ENCODE measurements at places on chromosomes 3 and 15. TPM values are rescaled to one million over a fixed set of nuclear protein-coding genes. Genes with fewer than 3 reads are reported as not detected.
A peak's percentile ranks its signal among the peaks of the same experiment; 100 is the strongest.

Gene IL16
- 8.3 TPM for total RNA-seq

Gene FURIN
- total RNA-seq: 96.8 TPM

Gene NBEAL2
- 344 TPM for total RNA-seq

Gene CP
- total RNA-seq: 4.2 TPM

DNA sequence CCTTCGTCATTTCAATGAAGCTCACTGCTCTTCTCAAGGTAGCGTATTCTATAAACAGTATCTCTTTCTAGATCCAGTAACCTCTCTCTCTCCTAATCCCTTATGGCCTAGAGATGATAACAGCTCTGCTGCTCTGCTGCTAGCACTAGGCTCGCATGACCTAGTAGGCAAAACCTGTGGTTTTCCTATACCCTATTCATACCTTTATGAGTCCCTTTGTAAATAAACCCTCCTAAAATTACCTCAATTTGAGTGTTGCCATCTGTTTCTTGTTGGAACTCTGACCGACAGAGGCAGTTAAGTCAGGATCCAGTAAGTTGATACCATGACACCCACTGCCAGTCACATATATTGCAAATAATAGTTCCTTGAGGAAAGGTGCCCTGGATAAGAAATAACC lies 7.3 kb downstream of the CCDC14 start:
- no peak for DNase-seq

DNA sequence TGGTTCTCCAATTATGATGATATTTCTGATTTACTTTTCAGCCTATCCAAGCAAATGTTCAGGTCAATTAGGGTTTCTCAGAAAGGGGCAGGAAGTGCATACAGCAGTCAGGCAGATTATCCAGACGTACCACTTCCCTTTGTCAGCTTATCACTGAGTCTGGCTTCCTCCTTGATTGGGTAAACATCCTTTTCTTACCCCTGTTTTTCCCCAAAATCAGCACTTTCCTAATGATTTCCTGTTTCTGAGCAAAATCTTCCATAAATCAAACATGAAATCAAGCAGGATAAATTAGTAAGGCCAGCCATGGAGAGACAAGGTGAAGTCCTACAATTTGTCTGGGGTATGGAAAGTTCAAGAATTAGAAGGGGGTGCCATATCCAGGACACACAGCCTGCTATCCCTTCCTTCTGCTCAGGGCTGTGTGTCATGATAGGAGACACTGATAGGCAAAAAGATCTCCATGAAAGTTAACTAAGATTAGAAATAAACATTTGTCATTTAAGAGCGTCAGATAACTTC lies 29.0 kb downstream of the ADIPOQ start:
- no peak for DNase-seq

DNA sequence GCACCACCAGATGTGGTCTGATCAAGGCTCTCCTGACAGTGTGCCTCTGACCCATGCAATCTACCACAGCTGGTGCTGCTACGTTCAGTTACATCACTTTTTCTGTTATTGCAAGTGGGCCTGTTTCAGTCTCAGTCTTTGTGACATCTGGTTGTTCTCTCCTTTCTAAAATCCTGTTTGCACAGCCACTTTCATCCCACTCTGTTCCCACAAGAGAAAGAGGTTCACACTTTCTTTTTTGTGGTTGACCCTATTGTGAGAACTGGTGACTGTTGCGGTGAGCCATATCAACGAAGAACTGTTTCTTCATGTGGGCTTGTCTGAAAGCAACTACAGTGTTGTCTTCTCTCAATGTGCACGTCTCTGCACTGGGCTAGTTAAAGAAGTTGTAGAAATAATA lies 342.8 kb upstream of the ARPP21 start:
- DNase-seq: no peak

- no peak for DNase-seq
These were observed 9.1 kb downstream of the GRM2 start for GRCh38 chr3:51715977-51716294.

DNA sequence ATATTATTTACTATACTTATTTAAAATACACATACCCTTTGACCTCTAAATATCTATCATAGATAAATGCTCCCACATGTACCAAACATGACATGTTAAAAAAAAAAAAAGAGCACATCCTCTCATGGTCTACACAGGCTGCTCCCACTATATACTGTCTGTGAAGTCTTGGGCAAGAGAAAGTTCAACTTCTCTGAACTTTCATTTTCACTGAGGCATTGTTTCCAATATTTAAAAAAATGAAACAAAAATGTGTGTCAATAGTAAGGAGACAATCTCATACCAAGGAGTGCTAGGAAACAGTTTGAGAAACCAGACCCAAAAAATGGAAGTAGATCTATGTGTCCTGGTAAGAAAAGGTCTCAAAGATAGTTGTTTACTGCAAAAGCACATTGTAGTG lies 29.3 kb downstream of the SLC4A7 start:
- DNase-seq: no peak

GRCh38 chr3:17342119-17342518 lies 400.3 kb downstream of the TBC1D5 start:
- DNase-seq: no peak

- DNase-seq: no peak
These were observed 167.9 kb upstream of the CTNNB1 start for GRCh38 chr3:41031401-41031800.

DNA sequence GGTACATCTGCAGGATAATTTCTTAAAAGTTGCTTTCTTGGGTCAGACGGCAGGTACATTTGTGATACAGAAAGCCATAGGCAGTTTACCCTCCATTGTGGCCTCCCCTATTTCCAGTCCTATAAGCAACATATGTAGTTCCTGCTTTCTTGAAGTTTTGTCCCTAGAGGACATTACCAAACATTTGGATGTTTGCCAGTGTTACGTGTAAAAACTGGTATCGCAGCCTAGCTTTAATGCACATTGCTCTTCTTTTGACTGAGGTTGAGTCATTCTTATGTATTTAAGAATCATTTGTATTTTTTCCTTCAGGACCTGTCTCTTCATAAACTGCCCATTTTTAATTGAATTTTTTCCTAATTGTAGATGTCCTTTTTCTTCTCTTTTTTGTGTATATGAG lies 114.3 kb downstream of the DIPK2A start:
- DNase-seq: no peak

DNA sequence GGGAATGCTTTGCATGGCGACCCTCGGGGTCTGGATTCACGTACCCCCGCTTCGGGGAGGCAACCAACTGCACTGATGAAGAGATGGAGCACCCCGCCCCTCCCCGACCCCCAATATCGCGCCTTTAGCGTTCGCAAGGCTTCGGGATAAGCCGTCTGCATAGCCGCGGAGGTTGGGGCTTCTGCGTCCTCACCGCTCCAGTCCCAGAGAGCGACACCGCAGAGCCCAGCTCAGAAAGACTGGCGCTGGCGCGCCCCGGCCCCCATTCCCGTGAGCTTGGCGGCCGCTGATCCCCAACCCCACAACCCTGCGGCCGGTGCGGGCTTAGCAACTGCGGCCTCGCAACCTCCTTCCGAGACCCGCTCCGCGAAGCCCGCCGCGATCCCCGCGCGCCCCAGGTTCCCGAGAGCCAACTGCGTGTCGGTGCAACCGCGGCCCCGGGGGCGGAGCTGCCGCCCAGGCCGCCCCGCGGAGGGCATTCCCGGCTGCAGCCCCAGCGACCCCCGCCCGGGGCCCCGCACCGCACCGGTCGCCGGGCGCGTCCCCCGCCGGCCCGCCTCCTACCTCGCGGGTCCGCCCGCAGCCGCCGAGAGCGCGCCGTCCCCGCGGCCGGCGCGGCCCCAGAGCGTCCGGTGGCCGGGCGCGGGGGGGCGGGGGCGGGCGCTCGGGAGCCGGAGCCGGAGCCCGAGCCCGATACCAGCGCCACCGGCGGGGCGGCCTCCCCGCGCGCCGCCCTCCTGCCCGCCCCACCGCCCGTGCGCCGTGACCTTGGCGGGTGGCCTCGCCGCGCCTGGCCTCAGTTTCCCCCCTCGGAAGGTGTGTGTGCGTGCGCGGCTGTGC lies 79.5 kb downstream of the IQSEC1 start:
- DNase-seq: no peak

DNA sequence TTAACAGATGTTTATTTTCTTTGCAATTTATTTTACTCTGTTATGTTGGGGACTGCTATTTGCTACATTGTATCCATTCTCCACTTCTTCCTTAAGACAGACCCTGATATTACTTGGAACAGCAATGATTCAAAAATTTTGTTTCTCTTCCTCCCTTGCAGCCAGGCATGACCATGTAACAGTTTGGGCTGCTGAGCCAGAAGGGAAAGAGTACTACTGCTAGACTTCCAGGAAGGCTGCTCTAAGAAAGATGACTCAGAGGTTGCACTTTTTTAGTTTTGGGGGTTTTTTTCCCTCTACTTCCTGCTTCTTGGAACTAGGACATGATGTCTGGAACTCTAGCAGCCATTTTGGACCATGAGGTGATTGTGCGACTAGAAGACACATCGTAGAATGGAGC lies 10.3 kb downstream of the PRR20G start:
- no peak for DNase-seq

DNA sequence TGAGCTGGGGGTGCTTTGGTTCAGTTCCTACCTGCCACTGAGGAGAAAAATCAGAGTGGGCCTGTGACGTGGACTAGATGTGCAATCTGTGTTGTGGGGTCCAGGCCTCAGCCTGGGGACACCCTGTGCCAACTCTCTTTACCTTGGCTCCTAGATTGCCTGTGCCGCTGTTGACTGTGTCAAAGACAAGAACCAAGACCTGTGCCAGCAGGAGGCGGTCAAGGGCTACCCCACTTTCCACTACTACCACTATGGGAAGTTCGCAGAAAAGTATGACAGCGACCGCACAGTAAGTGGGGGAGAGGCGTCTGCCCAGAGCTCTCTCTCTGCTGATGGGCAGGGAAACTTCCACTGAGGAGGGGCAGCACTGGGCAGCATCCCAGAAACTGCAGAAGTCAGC lies 40.6 kb upstream of the SEC22A start:
- no peak for DNase-seq

DNA sequence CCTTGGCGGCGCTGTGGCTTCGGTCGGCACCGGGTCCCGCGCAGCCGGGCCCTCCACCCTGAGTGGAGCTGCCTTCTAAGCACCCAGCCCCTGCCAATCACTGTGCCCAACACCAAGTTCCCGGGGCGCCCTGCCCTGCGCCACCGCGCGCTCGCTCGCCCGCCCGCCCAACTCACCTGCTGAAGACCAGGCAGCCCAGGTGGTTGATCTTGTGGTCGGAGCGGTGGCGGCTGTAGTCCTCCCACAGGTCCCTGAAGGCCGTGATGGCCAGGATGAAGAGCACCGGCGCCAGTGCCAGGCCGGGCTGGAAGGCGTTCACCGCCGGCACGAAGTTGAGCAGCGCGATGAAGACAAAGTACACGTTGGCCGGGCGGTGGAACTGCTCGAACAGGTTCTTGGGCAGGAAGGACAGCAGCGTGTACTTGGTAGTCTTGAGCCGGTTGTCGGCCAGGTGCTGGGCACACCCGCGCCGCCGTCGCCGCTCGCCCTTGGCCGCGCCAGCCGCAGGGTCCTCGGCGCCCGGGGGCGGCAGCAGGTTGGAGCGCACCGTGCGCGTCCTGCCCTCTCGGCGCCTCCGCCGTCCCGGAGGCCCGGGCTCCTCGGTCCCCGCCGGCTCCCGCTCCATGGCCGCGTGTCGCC lies 536 bp downstream of the ATP10A start:
- DNase-seq: no peak

DNA sequence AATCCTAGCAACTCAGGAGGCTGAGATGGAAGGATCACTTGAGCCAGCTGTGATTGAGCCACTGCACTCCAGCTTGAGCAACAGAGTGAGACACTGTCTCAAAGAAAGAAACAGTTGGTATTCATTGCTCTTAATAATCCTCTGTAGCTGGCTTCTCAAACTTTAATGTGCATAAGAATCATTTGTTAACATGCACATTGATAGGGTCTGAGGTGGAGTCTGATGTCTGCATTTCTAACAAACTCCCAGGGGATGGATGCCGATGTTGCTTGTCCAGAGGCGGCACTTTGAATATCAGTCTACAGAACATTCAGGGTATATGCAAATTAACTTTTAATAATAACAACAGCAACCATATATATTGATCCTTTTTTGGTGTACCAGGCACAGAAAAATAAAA lies 39.9 kb downstream of the NKIRAS1 start:
- DNase-seq: no peak

GRCh38 chr15:62068071-62068809 lies 1.5 kb downstream of the C2CD4A start:
- DNase-seq: peak; percentile 69
